Uterus (tissue), 4 donors: ENCODE measurements at places on chromosomes 6 and 20.

DNA sequence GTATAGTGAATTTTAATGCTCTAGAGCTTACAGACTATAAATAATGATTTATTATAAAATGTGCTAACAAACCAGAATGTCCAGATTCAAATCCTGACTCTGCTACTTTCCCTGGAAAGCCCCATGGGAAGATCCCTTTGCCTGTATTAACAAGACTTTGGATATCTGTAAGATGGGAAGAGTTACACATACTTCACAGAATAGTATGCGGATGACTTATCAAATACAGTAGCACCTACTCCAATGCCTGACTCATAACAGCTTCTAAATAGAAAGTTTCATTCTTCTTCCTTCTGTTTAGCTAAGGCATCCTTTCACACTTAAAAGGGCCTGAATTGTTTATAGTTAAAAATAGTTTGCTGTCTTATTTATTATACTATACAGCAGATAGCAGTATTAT, 166.3 kb downstream of the KCNQ5 start:
- H3K4me1 ChIP-seq: no peaks in the 10 kb centered on the region
- no peaks in the 10 kb centered on the region for H3K36me3 ChIP-seq
- no peak for DNase-seq
- no peak overlapping the region for H3K4me3 ChIP-seq
- H3K27me3 ChIP-seq: no peaks in the 10 kb centered on the region
- H3K27ac ChIP-seq: no peak overlapping the region

- no peaks in the 10 kb centered on the region for H3K27me3 ChIP-seq
- H3K27ac ChIP-seq: no peak overlapping the region
- no peak overlapping the region for H3K4me3 ChIP-seq
Measured at GRCh38 chr20:13611611-13612125, 27.1 kb downstream of the TASP1 start.

GRCh38 chr6:130379223-130379622, 13.4 kb downstream of the TMEM200A start:
- H3K4me3 ChIP-seq: no peak overlapping the region
- H3K27me3 ChIP-seq: no peaks in the 10 kb centered on the region
- no peaks in the 10 kb centered on the region for H3K4me1 ChIP-seq
- no peak overlapping the region for H3K27ac ChIP-seq
- no peak for DNase-seq

GRCh38 chr20:6341491-6341890, 218.7 kb upstream of the FERMT1 start:
- H3K27me3 ChIP-seq: no peaks in the 10 kb centered on the region
- H3K4me3 ChIP-seq: no peak overlapping the region
- no peaks in the 10 kb centered on the region for H3K4me1 ChIP-seq
- no peaks in the 10 kb centered on the region for H3K36me3 ChIP-seq

DNA sequence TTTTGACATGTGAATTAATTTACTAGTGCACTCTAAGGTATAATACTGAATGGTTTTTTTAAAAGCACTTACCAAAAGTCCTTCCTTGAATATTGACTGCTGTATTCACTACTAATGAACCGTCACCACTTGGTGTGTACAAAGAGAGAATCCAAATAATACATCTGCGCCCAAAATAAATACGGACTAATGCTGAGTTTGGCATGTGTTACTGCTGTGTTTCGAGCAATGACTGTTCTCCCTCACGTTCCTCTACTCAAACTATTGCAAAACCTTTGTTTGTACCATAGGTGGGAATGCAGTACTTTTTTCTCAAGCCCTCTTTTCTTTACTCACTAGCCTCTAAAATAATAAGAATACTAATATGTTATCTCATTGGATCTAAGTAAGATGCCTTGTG, 305.5 kb downstream of the QKI start:
- no peaks in the 10 kb centered on the region for H3K36me3 ChIP-seq
- no peak for DNase-seq
- no peaks in the 10 kb centered on the region for H3K4me1 ChIP-seq
- H3K27me3 ChIP-seq: no peaks in the 10 kb centered on the region

GRCh38 chr6:143603455-143603854, 74.3 kb upstream of the PHACTR2 start:
- H3K4me3 ChIP-seq: no peak overlapping the region
- no peaks in the 10 kb centered on the region for H3K36me3 ChIP-seq
- no peaks in the 10 kb centered on the region for H3K4me1 ChIP-seq

DNA sequence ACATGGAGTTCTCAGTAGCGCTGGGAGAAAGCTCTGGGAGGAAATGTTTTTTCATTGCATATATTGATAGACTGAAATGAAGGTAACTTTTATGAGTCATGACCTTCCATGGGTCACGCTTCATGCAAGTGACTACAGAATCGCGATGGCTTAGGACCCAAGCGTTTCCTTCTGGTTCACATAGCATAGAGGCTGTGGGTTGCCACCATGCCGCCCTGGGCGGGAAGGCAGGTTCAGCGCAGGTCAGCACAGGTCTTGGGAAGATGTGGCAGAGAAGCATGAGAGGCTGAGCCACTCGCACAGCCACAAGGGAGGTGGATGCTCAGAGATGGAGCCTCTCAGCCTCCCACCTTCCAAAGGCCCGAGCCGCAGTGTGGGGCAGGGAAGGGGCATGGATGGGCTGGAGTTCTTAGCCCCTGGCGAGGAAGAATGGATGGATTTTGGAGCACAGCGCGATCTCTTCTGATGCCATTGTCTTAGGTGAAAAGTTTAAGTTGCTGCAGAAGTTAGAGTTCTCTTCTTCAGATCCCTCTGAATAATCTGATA, 219.5 kb downstream of the SMOC2 start:
- H3K27ac ChIP-seq: no peak overlapping the region
- no peak overlapping the region for H3K4me3 ChIP-seq
- DNase-seq: no peak
- no peaks in the 10 kb centered on the region for H3K4me1 ChIP-seq
- no peaks in the 10 kb centered on the region for H3K36me3 ChIP-seq
- H3K27me3 ChIP-seq: no peaks in the 10 kb centered on the region

- DNase-seq: no peak
- H3K27ac ChIP-seq: no peak overlapping the region
- peaks cover 9% of the 10 kb centered on the region for H3K27me3 ChIP-seq
- H3K36me3 ChIP-seq: no peaks in the 10 kb centered on the region
Measured at GRCh38 chr20:63501818-63502670, 3.2 kb upstream of the EEF1A2 start.

DNA sequence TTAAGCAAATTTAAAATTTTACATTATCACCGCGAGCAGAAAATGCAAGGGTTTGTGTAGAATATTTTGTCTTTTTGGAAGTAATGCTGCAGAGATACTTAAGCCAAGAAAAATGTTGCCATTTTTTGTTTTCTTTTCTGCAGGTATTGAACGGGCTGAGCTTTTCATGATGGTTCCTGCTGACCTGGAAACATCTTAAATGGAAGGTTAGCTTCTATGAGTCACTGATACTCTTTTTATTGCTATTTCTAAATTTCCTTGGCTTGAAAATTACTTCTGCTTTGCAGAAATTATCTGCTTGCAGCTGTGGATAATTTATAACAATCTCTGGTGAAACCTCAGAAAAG, 12.7 kb downstream of the SYTL3 start:
- H3K27ac ChIP-seq: peak overlapping the region; percentile 73
- no peak for DNase-seq
- H3K4me1 ChIP-seq: no peaks in the 10 kb centered on the region
- H3K4me3 ChIP-seq: no peak overlapping the region
- H3K27me3 ChIP-seq: no peaks in the 10 kb centered on the region

GRCh38 chr6:36210886-36211595, 14.5 kb downstream of the BRPF3 start:
- no peak for DNase-seq
- no peaks in the 10 kb centered on the region for H3K27me3 ChIP-seq
- H3K27ac ChIP-seq: no peak overlapping the region
- peaks cover 2% of the 10 kb centered on the region for H3K36me3 ChIP-seq
- H3K4me1 ChIP-seq: no peaks in the 10 kb centered on the region

GRCh38 chr6:159623156-159623555, 69.9 kb downstream of the SOD2 start:
- no peaks in the 10 kb centered on the region for H3K27me3 ChIP-seq
- no peaks in the 10 kb centered on the region for H3K4me1 ChIP-seq
- no peaks in the 10 kb centered on the region for H3K36me3 ChIP-seq
- DNase-seq: no peak
- H3K4me3 ChIP-seq: no peak overlapping the region

- H3K27ac ChIP-seq: peak overlapping the region; percentile 99
- H3K4me3 ChIP-seq: peak overlapping the region; percentile 96
- H3K27me3 ChIP-seq: no peaks in the 10 kb centered on the region
- peaks cover 5% of the 10 kb centered on the region for H3K4me1 ChIP-seq
- DNase-seq: peak; percentile 51
Measured at GRCh38 chr6:154732538-154733182, 556 bp upstream of the SCAF8 start.

- peak overlapping the region; percentile 11 for H3K27ac ChIP-seq
- no peak for DNase-seq
- H3K4me1 ChIP-seq: peaks cover 3% of the 10 kb centered on the region
Measured at GRCh38 chr6:148945301-148946021, 198.6 kb downstream of the UST start.

GRCh38 chr6:56386717-56387116, 139.3 kb upstream of the COL21A1 start:
- no peak for DNase-seq
- peaks cover 5% of the 10 kb centered on the region for H3K4me1 ChIP-seq
- H3K27me3 ChIP-seq: no peaks in the 10 kb centered on the region
- H3K4me3 ChIP-seq: no peak overlapping the region
- peak overlapping the region; percentile 76 for H3K27ac ChIP-seq

DNA sequence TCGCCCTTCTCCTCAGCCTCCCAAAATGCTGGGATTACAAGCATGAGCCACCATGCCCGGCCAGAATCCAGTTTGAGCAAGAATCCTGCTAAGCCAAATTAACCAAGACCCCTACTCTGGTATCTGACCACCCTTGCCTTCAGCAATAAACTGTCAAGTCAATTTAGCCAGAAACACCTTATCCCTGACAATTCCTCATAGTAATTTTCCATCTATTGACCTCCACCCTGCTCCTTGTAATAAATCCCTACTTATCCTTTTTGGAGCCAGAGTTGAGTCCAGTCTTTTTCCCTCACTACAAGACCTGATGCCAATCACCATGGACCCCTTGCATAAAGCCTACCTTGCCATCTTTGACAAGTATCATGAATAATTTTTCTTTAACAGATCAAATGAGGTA, 114.1 kb upstream of the GPR6 start:
- H3K36me3 ChIP-seq: no peaks in the 10 kb centered on the region
- H3K4me3 ChIP-seq: no peak overlapping the region
- H3K27me3 ChIP-seq: no peaks in the 10 kb centered on the region
- no peaks in the 10 kb centered on the region for H3K4me1 ChIP-seq
- no peak for DNase-seq

GRCh38 chr6:32844839-32845383, 1.1 kb upstream of the PSMB8 start:
- no peaks in the 10 kb centered on the region for H3K4me1 ChIP-seq
- peak overlapping the region; percentile 68 for H3K4me3 ChIP-seq
- no peaks in the 10 kb centered on the region for H3K36me3 ChIP-seq
- H3K27ac ChIP-seq: peak overlapping the region; percentile 96

DNA sequence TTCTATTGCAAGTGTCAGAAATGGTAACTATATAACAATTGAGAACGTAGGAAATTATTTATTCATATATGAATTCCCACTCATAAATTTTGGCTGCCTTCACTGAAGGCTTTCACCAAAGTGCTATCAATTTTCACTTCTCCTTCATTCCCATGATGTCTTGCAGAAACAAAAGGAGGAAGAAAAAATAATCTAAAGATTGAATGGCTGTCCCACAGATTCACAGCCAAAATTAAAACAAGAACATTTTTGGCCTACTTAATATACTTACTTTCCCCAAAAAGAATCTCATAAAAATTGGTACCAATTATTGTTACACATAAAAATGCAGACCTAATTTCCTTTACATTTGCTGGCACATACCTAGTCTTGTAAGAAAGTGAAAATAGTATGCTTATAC, 616.1 kb downstream of the CD109 start:
- no peaks in the 10 kb centered on the region for H3K4me1 ChIP-seq
- H3K4me3 ChIP-seq: no peak overlapping the region
- no peaks in the 10 kb centered on the region for H3K36me3 ChIP-seq
- DNase-seq: no peak
- H3K27me3 ChIP-seq: no peaks in the 10 kb centered on the region

DNA sequence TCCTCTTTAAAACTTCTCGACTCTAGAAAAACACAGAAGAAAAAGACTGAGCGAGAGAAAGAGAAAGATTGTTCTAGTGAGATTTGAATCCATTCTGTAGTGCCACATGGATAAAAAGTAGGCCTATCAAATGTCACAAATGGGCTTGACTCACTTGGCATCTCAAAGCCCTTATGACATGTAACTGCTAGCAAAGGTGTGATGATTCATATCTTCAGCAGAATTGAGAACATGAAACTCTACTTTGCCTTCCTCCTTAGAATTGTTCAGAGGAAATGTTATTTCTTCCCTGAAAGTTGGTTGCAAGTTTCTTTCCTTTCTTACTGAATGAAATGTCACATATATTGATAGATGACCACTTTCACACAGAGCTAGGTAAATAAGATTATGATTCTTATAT, 40.4 kb upstream of the DUSP22 start:
- H3K4me3 ChIP-seq: no peak overlapping the region
- no peak overlapping the region for H3K27ac ChIP-seq
- H3K27me3 ChIP-seq: no peaks in the 10 kb centered on the region
- H3K4me1 ChIP-seq: no peaks in the 10 kb centered on the region
- no peaks in the 10 kb centered on the region for H3K36me3 ChIP-seq
- no peak for DNase-seq

GRCh38 chr20:4261333-4262284, 246.3 kb upstream of the RNF24 start:
- H3K4me1 ChIP-seq: no peaks in the 10 kb centered on the region
- no peak overlapping the region for H3K4me3 ChIP-seq
- H3K27me3 ChIP-seq: no peaks in the 10 kb centered on the region
- no peak overlapping the region for H3K27ac ChIP-seq
- no peak for DNase-seq

DNA sequence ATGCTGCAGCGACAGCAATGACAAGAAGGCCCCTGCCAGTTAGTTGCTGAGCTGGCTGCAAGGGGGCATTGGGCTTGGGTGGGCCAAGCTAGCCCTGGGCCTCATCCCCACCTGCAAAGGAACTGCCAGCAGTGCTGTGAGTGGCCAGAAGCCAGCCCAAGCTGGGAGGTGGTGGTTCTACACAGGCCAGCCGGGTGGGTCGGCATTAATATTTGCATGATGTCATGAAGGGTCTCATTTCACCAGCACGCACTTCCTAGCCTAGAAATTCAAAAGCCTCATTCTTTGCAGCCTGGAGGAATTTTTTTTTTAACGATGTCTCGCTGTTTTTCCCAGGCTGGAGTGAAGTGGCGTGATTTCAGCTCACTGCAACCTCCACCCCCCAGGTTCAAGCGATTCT, 62.0 kb downstream of the IYD start:
- H3K4me1 ChIP-seq: no peaks in the 10 kb centered on the region
- H3K36me3 ChIP-seq: no peaks in the 10 kb centered on the region
- no peaks in the 10 kb centered on the region for H3K27me3 ChIP-seq
